ENCODE measurements at places on chromosomes 16 and 17.

GRCh38 chr16:4064950-4065352 is 51.3 kb downstream of the ADCY9 start:
- DNase-seq, result no peak

- no peak for DNase-seq
These were observed 7.9 kb downstream of the NKD1 start for GRCh38 chr16:50555952-50556673.

DNA sequence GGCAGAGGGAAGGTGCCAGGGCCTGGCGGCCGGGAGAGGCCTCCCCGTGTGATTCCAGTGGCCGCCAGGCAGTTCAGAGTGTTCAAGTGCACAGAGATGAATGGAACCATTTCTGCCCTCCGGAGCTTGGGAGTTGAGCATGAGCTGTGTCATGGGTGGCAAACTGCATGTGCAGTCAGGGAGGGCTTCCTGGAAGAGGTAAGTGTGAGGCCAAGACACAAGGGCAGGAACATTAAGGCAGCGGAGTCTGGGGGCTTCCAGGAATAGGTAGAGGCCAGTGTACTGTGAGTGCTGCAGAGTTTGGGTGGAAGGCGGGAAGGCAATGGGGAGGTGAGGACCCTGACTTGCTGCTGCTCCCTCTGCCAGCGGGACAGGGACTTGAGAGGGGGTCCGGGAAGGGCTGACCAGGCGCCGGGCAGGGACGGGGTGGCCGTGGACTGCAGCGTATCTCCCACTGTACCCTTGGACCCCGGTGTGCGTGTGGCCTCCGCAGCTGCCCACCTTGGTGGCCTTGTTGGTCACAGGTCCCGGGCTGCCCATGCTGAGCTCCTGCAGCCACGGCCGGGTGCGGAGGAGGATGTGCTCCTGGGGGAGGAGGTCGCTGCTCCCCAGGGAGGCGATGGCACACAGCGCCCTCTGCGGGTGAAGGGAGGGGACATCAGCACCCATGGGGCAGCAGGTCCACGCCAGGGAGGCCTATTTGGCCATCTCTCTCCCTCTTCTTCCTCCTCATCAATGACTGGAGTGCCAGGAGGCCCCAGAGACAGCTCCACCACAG is 7.5 kb upstream of the CEP131 start:
- no peak for DNase-seq

DNA sequence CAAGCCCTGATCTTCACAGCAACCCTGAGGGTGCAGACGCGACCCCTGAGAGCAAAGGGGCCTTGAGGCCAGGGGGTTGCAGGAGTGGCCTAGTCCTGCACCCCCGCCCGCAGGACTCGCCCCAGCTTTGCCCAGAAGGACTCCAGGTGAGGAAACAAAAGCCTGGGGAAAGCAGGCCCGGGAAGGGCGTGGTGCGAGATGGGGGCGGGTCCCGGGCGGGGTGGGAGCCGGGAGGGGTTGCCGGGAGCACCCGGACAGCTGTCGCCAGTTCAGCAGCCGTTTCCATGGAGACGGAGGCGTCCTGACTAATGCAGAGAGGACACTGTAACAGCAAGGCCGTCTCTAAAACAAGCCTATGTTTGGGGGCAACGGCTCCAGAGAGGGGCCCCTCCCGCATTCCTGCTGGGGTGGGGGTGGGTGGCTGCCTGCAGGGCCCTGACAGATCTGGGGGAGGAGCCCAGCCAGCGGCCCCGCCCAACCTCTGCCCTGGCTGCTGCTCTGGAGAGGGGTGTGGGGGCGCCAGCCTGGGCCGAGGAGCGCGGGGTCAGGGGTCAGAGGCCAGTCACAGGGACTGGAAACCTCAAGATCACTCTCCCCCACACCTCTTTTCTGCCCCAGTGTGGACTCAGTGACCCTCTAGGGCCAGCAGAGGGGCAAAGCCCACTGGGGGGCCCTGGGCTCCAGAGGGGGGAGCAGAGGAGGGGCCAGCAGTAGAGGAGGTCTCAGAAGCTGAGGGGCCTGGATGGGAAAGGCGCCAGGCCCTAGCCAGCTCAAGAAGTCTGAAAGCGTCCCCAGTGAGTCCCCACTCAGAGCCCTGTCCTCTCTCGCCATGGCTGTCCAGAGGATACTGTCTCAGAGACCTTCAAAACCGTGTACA is 3.1 kb upstream of the TPPP3 start:
- no peak for DNase-seq

GRCh38 chr16:5166486-5166885 is 68.9 kb upstream of the EEF2KMT start:
- no peak for DNase-seq

GRCh38 chr17:2723505-2723996 is 12.0 kb upstream of the CLUH start:
- no peak for DNase-seq
